Activated naive CD8-positive, alpha-beta T cell treated with anti-CD3 and anti-CD28 coated beads, Interleukin-2, amount 10 ng/mL, durations not matched to agents 7 days and 5 days (primary cell): ENCODE measurements at places on chromosomes 6 and 20. TPM values are rescaled to one million over a fixed set of nuclear protein-coding genes. Genes with fewer than 3 reads are reported as not detected.
A peak's percentile ranks its signal among the peaks of the same experiment; 100 is the strongest.

The PTCHD4 gene
- not detected for total RNA-seq

The TRIM26 gene
- 79.3 TPM for total RNA-seq

The LY6G6D gene
- not detected for total RNA-seq

The GFRA4 gene
- not detected for total RNA-seq

The MEP1A gene
- not detected for total RNA-seq

The MED20 gene
- 21.4 TPM for total RNA-seq

The OXT gene
- 0.89 TPM for total RNA-seq

The SASH1 gene
- not detected for total RNA-seq

The CAGE1 gene
- total RNA-seq = 0.17 TPM

The DEFB113 gene
- not detected for total RNA-seq

The PACRG gene
- total RNA-seq = not detected

The SLC35A1 gene
- 14.9 TPM for total RNA-seq

DNA sequence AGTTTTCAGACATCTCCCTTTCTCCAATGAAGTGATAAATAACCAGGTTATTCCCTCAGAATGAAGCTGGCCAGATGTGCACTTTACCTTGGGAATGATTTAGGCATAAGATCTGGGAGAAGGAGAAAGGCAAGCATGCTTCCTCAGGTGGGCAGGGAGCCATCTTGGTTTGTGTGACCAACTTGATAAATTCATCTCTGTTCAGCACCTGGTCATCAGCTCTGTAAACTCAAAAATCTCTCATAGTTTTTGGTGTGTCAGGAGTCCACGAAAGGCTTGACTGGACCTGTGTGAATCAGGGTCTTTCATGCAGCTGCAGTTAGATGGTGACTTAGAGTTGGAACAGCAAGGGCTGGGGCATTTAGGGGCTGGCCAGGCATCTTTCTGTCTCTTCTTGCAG lies 24.5 kb downstream of the ENPP1 start:
- H3K4me3 ChIP-seq = no peak overlapping the region
- H3K27ac ChIP-seq = no peak overlapping the region
- H3K27me3 ChIP-seq = peaks cover 11% of the 10 kb centered on the region
- H3K36me3 ChIP-seq = no peaks in the 10 kb centered on the region
- H3K4me1 ChIP-seq = no peaks in the 10 kb centered on the region
- no peak for DNase-seq

DNA sequence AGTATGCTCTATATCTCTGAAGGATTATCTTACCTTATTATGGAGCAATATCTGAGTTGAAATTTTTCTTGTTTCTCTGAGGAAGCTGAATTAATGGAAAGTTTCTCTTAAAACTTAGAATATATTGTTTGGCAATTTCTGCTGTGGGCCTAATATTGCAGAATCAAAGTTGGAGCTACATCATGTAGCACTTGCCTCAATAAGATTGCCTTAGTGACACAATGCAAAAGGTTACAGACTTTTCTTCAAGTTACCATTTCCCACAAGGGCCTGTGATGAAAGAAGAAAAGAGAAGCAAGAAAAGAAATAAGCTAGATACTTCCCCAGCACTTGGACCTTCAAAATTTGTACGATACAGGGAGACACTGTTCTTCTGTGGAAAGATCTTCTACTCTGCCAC lies 151.2 kb downstream of the SOBP start:
- no peak for DNase-seq
- peaks cover 11% of the 10 kb centered on the region for H3K4me1 ChIP-seq
- no peaks in the 10 kb centered on the region for H3K36me3 ChIP-seq
- no peak overlapping the region for H3K4me3 ChIP-seq

- no peak overlapping the region for H3K27ac ChIP-seq
- no peaks in the 10 kb centered on the region for H3K27me3 ChIP-seq
- peaks cover 5% of the 10 kb centered on the region for H3K4me1 ChIP-seq
- no peak overlapping the region for H3K4me3 ChIP-seq
- DNase-seq = no peak
- peaks cover 11% of the 10 kb centered on the region for H3K36me3 ChIP-seq
Measured at GRCh38 chr20:36804425-36804824, 30.9 kb upstream of the DSN1 start.

GRCh38 chr6:75334266-75335040 lies 49.9 kb upstream of the TMEM30A start:
- no peak for DNase-seq
- H3K4me3 ChIP-seq = no peak overlapping the region
- peaks cover 21% of the 10 kb centered on the region for H3K27me3 ChIP-seq
- no peak overlapping the region for H3K27ac ChIP-seq
- peaks cover 1% of the 10 kb centered on the region for H3K4me1 ChIP-seq

GRCh38 chr6:54579011-54579410 lies 267.6 kb upstream of the FAM83B start:
- H3K4me3 ChIP-seq = no peak overlapping the region
- no peak overlapping the region for H3K27ac ChIP-seq
- no peaks in the 10 kb centered on the region for H3K27me3 ChIP-seq

DNA sequence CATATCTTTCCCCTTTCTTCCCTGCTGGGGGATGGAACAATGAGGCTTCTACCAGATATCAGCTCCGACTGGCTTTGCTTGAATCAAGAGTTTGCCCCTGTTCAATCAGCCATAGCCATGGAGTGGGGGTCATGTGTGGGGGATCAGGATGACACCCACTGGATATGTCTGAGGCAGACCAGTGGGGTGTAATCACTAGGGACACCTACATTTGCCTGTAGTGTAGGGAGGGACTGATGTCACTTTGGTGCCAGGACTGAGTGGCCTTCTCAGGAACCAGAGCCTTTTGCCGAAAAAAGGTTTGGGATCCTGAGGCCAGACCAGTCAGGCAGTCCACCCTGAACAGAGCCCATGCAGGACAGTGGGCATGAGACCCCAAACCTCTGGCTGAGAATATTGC lies 1.0 kb downstream of the ITPA start:
- H3K27me3 ChIP-seq = no peaks in the 10 kb centered on the region
- peaks cover 6% of the 10 kb centered on the region for H3K36me3 ChIP-seq
- peaks cover 12% of the 10 kb centered on the region for H3K4me1 ChIP-seq

- H3K36me3 ChIP-seq = peaks cover 18% of the 10 kb centered on the region
- H3K27me3 ChIP-seq = no peaks in the 10 kb centered on the region
- H3K27ac ChIP-seq = peak overlapping the region; percentile 88
- peak overlapping the region; percentile 87 for H3K4me3 ChIP-seq
- peaks cover 18% of the 10 kb centered on the region for H3K4me1 ChIP-seq
- DNase-seq = peak; percentile 97
Measured at GRCh38 chr20:33732166-33732970, 572 bp downstream of the ZNF341 start.

- no peak overlapping the region for H3K4me3 ChIP-seq
- no peak overlapping the region for H3K27ac ChIP-seq
- no peaks in the 10 kb centered on the region for H3K36me3 ChIP-seq
- H3K4me1 ChIP-seq = peaks cover 9% of the 10 kb centered on the region
- H3K27me3 ChIP-seq = peaks cover 25% of the 10 kb centered on the region
- no peak for DNase-seq
Measured at GRCh38 chr20:25061821-25062530, 4.0 kb upstream of the ACSS1 start.

- no peaks in the 10 kb centered on the region for H3K27me3 ChIP-seq
- peaks cover 40% of the 10 kb centered on the region for H3K36me3 ChIP-seq
- peak overlapping the region; percentile 98 for H3K27ac ChIP-seq
- H3K4me3 ChIP-seq = peak overlapping the region; percentile 91
- peak; percentile 44 for DNase-seq
Measured at GRCh38 chr20:58660855-58661597, 9.9 kb downstream of the STX16 start.

GRCh38 chr6:20092071-20092566 lies 120.2 kb downstream of the MBOAT1 start:
- no peaks in the 10 kb centered on the region for H3K36me3 ChIP-seq
- no peaks in the 10 kb centered on the region for H3K27me3 ChIP-seq
- H3K27ac ChIP-seq = no peak overlapping the region
- H3K4me1 ChIP-seq = no peaks in the 10 kb centered on the region
- H3K4me3 ChIP-seq = no peak overlapping the region
- DNase-seq = no peak

DNA sequence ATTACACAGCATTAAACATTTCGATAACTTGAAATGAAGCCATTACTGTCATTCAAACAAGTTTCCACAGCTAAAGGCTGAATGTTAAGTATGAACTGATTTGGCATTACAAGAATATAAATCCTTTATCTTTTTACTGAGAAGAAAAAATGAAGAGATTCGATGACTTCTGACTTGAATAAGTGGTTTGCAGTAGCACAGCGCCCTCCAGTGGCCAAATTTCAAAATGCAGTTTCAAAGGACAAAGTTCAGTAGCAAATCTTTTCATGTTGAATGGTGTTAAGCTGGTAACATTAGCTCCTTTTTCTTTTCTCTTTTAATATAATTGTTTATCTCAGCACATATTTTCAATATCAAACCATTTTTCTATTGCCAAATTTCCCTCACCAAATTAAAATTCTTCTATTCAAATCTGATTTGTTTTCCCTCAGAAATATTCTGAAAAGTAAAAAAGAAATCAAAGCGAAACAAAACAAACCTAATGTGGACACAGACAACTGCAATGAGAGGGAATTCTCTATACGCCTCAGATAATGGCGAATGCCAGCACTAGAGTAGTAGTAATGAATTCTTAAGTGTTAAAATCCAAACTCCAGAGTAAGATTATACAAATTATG lies 145.7 kb downstream of the BTBD9 start:
- no peaks in the 10 kb centered on the region for H3K36me3 ChIP-seq
- no peak overlapping the region for H3K4me3 ChIP-seq
- DNase-seq = peak; percentile 67
- no peak overlapping the region for H3K27ac ChIP-seq
- H3K27me3 ChIP-seq = no peaks in the 10 kb centered on the region
- peaks cover 6% of the 10 kb centered on the region for H3K4me1 ChIP-seq

DNA sequence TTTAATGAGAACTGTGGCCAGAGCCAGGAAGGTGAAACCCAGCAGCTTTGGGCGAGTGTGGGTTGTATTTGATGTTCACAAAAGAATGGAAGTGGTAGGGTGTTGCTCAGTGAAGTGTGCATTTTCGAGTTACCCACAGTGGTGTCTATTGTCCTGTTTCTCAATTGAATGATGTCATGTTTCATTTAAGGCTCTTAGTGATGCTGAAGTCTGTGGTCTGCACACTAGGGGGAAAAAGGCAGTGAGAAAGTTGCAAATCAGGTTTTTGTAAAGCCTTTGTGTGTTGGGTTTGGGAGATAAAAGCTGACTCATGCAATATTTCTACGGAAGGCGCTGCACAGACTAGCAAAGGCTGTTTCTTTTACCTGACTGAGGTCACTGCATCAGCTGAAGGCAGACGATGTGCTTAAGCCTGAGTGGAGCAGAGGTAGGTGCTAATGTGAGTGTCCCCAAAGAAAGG lies 121.1 kb downstream of the PLEKHG1 start:
- H3K27ac ChIP-seq = no peak overlapping the region
- peaks cover 9% of the 10 kb centered on the region for H3K4me1 ChIP-seq
- no peak for DNase-seq
- peaks cover 16% of the 10 kb centered on the region for H3K27me3 ChIP-seq

DNA sequence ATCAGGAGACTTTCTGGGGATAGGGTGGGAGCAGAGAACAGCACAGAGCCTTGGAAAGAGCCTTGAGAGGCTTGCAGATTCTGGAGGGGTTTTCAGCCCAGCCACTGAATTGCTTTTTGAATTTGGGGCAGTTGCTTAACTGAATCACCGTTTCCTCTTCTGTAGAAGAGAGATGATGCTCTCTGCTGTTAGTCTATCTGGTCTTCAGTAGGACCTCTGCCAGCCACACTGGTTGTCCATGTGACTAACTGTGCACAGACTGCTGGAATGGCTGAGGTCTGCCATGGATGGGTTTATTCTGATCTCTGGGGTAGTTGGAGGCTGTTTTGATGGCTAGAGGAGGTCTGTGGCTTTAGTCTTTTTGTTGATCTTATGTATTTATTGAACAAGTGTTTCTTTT lies 21.4 kb upstream of the PRDM1 start:
- H3K36me3 ChIP-seq = no peaks in the 10 kb centered on the region
- H3K4me3 ChIP-seq = no peak overlapping the region
- H3K27ac ChIP-seq = no peak overlapping the region
- H3K4me1 ChIP-seq = no peaks in the 10 kb centered on the region

DNA sequence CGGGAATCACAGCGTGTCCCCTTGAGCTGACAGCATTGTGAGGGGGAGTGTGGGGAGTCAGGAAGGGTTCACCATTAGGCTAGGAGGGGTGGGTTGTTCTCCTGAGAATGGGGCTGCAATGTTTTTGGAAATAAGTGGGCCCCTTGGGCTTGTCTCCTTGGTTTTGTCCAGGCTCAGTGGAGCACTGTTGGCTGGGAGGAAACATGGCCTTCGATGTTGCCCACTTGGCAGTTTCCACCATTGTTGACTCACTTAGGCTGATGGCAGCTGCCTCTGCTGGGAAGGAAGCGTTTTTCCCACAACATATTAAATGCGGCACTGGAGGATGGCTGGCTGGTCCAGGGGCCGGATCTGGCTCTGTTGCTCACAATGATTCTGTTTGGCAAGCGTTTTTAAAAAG lies 512.1 kb downstream of the QKI start:
- no peak for DNase-seq
- no peak overlapping the region for H3K27ac ChIP-seq
- H3K36me3 ChIP-seq = no peaks in the 10 kb centered on the region
- no peak overlapping the region for H3K4me3 ChIP-seq
- H3K27me3 ChIP-seq = no peaks in the 10 kb centered on the region
- H3K4me1 ChIP-seq = no peaks in the 10 kb centered on the region

GRCh38 chr20:62843656-62844055 lies 18.0 kb downstream of the TCFL5 start:
- H3K27me3 ChIP-seq = no peaks in the 10 kb centered on the region
- no peak overlapping the region for H3K27ac ChIP-seq
- H3K4me3 ChIP-seq = no peak overlapping the region
- H3K4me1 ChIP-seq = no peaks in the 10 kb centered on the region

GRCh38 chr6:8705435-8706020 lies 270.2 kb upstream of the SLC35B3 start:
- peaks cover 1% of the 10 kb centered on the region for H3K4me1 ChIP-seq
- H3K27me3 ChIP-seq = peaks cover 2% of the 10 kb centered on the region
- H3K27ac ChIP-seq = no peak overlapping the region
- no peak for DNase-seq
- no peaks in the 10 kb centered on the region for H3K36me3 ChIP-seq
- no peak overlapping the region for H3K4me3 ChIP-seq

GRCh38 chr6:112154711-112155110 lies 67.3 kb downstream of the FAM229B start:
- peaks cover 26% of the 10 kb centered on the region for H3K27me3 ChIP-seq
- no peak for DNase-seq
- H3K27ac ChIP-seq = no peak overlapping the region
- H3K4me3 ChIP-seq = no peak overlapping the region
- peaks cover 8% of the 10 kb centered on the region for H3K4me1 ChIP-seq

GRCh38 chr6:72699159-72699558 lies 77.3 kb downstream of the KCNQ5 start:
- H3K36me3 ChIP-seq = peaks cover 6% of the 10 kb centered on the region
- H3K4me3 ChIP-seq = no peak overlapping the region
- H3K27me3 ChIP-seq = no peaks in the 10 kb centered on the region
- no peak for DNase-seq
- no peak overlapping the region for H3K27ac ChIP-seq
- H3K4me1 ChIP-seq = no peaks in the 10 kb centered on the region

DNA sequence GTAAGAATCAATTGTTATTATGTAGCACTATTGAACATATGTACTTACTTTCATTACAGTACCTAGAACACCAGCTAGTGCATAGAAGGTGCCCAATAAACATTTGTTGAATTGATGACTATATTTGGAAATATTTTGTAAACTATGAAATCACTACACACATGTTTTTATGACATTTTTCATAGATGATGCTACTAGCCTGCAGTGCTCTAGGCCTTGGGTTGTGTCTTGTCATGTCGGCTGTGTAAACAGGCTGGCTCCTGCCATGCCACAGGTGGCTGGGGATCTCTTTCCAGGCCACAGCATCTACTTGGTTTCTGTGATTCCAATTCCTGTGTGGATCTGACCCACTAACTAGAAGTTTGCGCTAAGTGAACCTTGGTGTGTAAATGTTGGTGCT lies 43.3 kb upstream of the EDN1 start:
- H3K27ac ChIP-seq = no peak overlapping the region
- H3K36me3 ChIP-seq = no peaks in the 10 kb centered on the region
- H3K4me1 ChIP-seq = no peaks in the 10 kb centered on the region
- peaks cover 8% of the 10 kb centered on the region for H3K27me3 ChIP-seq
